ENCODE measurements at places on chromosomes 7 and 10.

GRCh38 chr7:2521952-2522591 lies 2.5 kb downstream of the LFNG start:
- no peak for DNase-seq

GRCh38 chr10:69677985-69678654 lies 48.1 kb downstream of the FAM241B start:
- no peak for DNase-seq

DNA sequence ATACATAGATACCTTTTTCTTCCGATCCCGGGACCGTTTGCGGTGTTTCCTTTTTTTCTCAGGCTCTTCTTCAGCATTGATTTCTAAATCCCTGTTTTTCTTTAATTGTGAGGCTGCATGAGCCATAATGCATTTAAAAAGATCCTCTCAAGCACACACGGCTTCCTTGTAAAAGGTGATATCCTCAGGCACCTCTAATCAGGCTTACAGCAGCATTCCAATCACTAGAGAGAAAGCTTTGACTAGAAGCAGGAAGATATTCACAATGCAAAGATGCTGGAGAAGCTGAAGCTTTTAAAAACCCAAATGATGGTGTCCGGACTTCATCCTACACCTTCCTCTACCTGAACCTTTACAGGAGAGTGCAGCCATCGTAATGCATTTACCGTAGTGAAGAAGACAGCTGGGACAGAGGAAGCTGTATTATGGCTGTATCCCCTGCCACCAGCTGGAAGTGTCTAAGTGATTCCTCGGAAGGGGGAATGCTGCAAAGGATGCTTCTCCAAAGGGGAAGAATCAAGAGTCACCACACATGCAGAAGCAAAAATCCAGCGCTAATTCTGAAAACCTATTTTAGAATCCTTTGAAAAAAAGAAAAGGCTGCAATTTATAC lies at the start of gene ANK3:
Gene ANK3, minus strand, starts transcription at position 463 of the 613 bp plus-strand sequence. Its CDS starts 337 bp downstream, at position 126.
- no peak for DNase-seq

DNA sequence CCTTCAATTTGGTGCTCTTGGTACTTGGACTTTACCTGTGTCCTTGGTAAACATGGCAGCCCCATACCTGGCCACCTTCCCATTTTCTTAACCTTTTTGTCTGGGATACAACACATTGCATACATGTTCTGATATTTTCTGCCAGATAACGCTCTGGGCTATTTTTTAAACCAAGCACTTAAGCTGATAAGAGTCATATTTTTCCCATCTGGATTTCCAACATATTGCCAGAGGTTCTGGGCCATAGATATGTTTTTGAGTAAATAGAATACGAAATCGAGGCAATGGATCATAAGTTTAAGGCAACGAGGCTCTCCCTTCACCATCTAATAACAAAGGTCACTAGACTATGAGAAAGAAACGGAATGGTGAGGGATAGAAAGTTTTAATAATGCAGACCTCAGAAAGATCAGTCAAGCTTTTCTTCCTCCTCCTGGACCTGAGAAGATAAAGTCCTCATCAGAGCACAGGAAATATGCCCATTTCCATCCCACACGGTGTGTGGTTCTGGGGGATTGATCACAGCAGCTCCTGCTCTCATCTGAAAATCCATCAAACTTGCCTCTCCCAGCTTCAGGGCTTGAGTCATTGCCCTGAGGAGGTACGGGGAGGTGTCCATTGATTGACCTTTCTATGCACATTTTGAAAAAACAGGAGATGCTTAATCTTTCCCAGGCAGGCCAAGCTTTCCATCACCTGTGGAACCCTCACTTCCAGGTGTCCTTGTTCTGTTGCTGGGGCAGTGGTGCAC lies 257.2 kb downstream of the GFRA1 start:
- DNase-seq = no peak

GRCh38 chr10:111261081-111261615 lies 184.3 kb downstream of the ADRA2A start:
- no peak for DNase-seq

DNA sequence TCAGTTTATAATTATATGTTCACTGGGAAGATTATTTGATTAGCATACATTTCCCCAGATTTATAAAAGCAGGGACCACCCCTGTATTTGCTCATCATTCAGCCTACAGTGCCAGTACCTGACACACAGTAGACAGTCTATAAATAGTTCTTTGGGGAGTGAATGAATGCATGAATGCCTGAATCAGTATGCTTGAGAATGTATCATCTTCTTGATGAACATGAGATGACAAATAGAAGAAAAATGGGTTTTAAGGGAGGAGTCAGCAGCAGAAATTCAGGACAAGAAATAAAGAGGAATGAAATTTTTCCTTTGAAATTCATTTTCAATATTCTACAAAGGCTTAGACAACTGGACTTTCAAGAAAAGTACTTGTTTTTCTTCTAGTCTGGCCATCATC lies 295.8 kb upstream of the LRRTM3 start:
- no peak for DNase-seq

GRCh38 chr7:21566094-21566493 lies 23.3 kb downstream of the DNAH11 start:
- DNase-seq = no peak

GRCh38 chr10:93495654-93496321 lies 624 bp upstream of the CEP55 start:
- no peak for DNase-seq

GRCh38 chr10:95755511-95756004 lies 405 bp upstream of the ENTPD1 start:
- DNase-seq = no peak

DNA sequence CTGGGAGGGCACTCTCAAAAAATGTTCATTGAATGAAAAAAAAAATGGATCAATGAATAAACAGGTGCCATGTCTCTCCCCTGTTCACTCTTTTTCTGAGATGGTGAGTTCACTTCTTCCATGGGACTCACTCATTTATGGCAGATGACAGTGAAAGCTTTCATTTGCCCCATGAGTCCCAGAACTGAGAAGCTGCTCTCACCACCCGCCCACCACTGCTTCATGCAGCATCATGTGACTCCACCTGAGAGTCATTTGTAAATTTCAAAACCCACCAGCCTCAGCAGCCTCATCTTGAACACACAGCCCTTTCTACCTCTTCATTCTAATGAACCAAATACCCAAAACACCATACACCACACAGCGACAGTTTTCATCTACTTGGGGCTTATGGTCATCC lies 64.9 kb downstream of the SCRN1 start:
- no peak for DNase-seq

- no peak for DNase-seq
These were observed 99.2 kb upstream of the PDCD4 start for GRCh38 chr10:110772454-110773025.

DNA sequence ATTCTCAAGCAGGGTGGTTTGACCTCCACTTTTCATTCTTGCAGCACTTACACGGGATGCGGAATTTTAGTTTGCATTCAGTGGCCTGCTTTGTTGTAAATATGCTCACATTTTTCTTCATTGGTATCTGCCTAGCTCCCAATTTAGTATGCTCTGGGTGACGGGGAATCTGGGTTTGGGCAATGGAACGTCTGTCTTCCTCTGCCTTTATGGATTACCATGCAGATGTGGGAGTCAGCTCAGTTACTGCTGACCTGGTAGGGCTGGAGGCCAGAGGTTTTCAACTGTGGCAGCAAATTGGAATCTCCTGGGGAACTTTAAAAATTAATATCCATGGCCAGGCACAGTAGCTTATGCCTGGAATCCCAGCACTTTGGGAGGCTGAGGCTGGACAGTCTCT lies 161.6 kb downstream of the CAMK1D start:
- DNase-seq = no peak

- no peak for DNase-seq
These were observed 47.0 kb upstream of the TMEM140 start for GRCh38 chr7:135100856-135101255.

DNA sequence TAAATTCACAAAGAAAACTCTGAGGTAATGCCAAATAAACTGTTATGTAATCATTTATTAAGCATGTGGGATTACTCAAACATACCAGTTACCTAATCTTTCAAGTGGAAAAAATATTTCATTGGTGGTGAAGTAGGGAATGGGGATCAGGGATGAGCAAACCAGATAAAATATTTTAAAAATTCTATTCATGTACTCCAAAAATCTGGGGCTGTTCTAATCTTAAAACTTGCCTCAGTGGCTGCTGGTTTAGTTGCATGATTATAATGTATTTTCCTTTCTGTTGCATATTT lies 19.5 kb downstream of the LMOD2 start:
- DNase-seq = no peak

DNA sequence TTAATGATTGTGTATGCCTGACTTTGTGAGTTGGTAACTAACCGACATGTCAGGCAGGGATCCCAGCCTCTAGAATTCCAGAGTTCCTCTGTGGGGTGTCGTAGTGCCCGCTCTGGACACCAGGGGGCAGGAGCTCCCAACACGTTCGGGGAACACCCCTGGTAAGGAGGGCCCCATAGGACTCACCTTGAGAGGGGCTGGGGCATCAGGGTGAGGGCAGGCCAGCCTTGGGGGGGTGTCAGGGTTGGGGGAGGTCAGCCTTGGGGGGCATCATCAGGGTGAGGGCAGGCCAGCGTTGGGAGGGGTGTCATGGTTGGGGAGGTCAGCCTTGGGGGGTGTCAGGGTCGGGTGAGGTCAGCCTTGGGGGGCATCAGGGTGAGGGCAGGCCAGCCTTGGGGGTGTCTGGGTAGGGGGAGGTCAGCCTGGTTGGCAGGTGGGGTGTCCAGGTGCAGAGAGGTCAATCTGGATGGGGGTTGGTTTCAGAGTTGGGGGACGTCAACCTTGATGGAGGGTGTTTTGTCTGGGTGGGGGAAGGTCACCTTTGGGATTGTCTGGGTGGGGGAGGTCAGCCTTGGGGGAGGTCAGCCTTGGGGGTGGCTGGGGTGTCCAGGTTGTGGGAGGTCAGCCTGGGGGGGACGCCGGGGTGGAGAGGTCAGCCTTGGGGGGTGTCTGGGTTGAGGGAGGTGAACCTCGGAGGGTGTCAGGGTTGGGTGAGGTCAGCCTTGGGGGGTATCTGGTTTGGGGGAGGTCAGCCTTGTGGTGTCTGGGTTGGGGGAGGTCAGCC lies 45.6 kb upstream of the SUN1 start:
- DNase-seq = peak; percentile 46

DNA sequence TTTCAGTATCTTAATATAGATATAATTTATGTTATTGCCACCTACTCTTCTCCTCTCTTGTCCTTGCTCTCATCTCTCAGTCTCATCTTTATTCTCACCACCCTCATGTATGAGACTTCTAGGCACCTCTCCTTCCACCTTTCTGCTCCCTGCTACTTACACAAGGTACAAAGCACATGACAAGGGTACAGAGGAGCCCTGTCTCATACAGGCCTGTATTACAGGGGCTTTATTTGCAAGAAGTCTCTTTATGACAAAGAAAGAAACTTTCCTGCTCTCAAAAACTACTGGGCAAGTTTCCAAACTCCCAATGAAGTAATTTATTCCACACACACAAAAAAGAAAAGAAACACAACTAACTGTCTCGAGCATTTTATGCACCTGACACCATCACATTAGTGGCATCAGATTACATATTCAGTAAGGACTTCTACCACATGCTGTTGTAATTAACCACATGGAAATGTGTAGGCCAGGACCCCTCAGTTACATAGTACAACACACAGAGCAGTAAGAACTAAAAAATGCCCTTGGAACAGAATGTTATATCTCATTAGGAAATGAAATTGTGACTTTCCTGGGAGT lies 253.1 kb downstream of the FZD1 start:
- DNase-seq = no peak

- no peak for DNase-seq
These were observed 69.2 kb upstream of the PIK3CG start for GRCh38 chr7:106795877-106796231.

- no peak for DNase-seq
These were observed 7.7 kb upstream of the ITPRIP start for GRCh38 chr10:104345941-104346340.

Data from activated CD8-positive, alpha-beta memory T cell treated with anti-CD3 and anti-CD28 coated beads for 48 hours (primary cell).